ENCODE measurements at places on chromosomes 12 and 14.

GRCh38 chr12:89884952-89885351 is 176.3 kb upstream of the ATP2B1 start:
- DNase-seq = no peak

- no peak for DNase-seq
Observed at GRCh38 chr12:32761716-32762115, 6.0 kb upstream of the YARS2 start.

DNA sequence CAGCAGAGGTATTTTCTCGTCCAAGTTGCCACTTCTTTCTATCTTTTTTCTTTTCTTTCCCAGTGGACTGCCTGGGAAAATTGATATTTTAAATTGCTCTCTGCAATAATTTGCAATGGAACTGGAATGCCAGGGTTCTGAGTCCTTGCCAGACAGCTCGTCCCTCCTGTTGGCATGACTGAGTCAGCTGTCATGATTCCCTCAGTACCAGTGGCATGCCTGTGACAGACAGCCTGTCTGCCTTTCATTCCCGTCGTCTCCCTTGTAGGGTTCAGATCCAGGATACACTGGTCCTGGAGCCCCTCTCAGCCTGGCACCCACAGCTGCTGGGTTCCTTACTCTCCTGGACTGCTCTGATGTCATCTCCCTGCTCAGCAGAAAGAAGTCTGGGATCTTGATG is 84.8 kb downstream of the PTPN11 start:
- DNase-seq = no peak

DNA sequence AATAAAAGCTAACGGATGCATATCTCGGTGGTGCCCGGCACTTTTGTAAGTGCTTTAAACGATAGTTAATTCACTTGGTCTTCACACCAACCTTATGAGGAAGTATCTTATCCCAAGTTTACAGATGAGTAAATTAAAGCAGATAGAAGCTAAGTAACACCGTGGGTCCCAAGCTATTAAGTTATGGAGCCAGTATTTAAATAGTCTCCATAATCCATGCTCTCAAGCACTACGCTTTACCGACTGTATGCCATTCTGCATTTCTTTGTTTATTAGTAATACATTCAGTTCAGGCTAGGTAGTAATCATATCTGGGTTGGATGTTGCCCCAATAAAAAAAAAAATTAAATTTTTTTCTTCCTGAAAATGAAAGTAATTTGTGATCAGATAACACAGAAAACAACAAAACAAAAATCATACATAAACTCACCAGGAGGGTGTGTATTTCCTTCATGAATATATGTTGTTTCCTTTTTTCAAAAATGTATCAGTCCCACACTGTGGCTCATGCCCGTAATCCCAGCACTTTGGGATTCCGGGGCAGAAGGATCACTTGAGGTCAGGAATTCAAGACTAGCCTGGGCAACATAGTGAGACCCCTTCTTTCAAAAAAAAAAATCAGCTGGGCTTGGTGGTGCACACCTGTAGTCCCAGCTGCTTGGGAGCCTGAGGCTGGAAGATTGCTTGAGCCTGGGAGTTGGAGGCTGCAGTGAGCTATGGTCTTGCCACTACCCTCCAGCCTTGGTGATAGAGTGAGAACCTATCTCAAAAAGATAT is 1.4 kb upstream of the M6PR start:
- DNase-seq = no peak

DNA sequence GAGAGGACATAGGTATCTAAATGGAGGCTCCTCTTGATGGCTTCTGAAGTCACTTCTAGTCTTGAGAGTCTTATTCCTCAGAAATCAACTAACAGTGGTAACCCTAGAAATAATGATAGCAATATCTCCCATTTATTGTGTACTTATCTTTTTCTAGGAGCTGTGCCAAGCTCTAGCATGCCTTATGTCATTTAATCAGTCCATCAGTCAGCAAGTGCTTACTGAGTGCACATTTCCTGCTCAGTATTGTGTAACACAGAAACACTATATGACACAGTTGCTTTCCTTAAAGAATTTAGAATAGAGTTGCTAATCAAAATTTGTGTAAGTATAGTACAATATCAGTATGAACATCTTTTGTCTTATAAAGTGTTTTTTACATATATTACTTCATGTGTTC is 36.6 kb downstream of the KRT76 start:
- DNase-seq = no peak

- DNase-seq = no peak
Observed at GRCh38 chr14:28671425-28671824, 95.2 kb upstream of the FOXG1 start.

GRCh38 chr12:98345308-98345876 is 170.0 kb upstream of the TMPO start:
- DNase-seq = no peak

GRCh38 chr14:101917413-101918017 is 46.9 kb upstream of the DYNC1H1 start:
- no peak for DNase-seq

DNA sequence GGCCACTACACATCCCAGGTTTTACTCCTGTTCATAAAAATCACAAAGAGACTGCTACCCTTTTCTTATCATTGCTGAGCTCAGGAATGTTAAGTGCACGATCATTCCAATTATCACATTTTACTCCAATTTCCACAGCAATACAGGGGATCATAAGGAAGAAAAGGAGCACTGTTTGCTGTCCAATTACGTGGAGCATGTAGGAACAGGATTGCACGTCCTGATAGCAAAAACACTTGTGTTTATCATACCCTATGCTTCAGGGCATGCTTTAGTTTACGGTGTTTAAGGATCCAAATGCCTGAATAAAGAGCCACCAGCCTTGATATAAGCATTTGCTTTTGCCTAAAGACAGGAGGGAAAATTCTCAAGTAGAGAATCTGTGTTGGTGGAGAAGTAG is 155.4 kb upstream of the EGLN3 start:
- no peak for DNase-seq

GRCh38 chr12:109102491-109102890 is 5.1 kb downstream of the UNG start:
- DNase-seq = no peak

DNA sequence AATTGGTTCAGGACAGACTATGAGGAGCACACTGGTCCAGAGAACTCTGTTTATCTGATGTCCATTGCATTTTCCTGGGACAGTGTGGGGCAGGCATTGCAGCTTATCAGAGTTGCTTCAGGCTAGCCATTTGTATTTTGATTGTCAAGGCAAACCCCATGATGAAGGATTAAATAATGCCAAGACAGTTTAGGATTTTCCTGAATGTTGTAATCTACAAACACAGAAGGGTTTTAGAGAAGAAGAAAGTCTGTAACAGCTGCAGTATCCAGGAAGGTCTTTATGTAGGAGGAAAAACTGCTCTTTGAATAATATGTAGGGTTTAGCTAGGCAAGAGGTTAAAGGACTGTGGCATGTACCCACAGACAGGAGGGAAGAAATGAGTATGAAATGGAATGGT is 32.2 kb upstream of the UNC79 start:
- DNase-seq = no peak

GRCh38 chr12:27179400-27180214 is 64.5 kb upstream of the STK38L start:
- peak; percentile 29 for DNase-seq

DNA sequence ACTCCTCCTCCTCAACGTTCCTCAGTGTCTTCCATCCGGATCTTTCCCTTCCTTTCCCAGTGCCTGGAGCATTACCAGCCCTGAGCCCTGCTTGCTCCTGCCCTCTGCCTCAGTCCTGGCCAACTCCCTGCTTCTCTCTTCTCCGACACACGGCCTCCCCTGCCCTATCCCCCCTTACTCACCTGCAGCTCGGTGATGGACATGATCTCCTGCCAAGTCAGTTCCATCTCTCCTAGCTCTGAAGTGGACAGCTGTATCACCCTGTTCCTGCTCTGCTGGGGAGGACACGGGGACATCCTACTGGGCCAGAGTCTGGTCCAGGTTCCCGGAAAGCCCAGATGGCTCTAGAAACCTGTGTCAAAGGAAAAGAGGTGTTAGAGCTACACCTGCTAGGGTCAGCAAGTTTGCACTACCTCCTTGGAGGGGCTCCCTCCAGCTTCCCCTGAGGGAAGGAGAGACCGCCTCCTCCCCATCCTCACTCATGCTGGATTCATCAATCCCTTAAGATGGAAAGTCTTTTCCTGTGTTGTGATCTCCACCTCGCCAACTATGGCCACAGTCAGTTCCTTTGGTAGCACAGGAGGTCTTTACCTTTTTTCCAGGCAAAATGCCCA is 5.8 kb downstream of the NFE2 start:
- DNase-seq = no peak

DNA sequence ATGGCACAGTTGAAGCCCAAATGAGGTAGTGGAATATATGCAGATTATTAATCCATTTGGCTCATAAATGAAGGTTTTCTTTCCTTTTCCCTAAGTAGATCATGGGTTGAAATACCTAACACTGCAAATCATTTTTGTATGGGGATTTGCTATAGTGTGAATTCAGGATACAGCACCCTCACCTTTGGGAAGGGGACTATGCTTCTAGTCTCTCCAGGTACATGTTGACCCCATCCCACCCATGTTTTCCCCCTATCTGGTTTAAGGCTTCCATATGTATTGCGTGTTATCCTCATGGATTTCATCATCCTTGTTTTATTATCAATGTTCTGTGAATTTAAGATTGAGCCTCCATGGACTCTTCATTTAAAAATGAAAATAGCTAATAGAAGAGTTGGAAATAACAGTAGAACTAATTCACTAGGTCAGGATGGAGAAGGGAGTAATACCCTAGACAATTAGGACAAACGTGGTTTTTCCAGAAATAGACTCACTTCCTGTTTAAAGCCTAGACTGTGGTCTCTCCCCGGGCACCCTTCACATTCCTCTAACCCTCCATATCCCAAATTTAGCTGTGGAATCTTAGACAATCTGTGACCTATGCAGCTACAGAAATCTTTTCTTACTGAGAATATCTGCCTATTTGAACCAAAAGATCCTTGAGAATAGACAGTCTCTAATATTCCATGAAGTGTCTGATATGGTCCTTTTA is 56.5 kb downstream of the DAD1 start:
- no peak for DNase-seq

GRCh38 chr14:94560751-94561655 is at the start of gene SERPINA4:
Gene SERPINA4 (plus strand): TSS chr14:94561442. CDS start chr14:94563483, 2,041 bp downstream.
- DNase-seq = no peak

GRCh38 chr12:127861406-127861805 is 405.6 kb upstream of the TMEM132C start:
- no peak for DNase-seq

- DNase-seq = peak; percentile 62
Observed at GRCh38 chr14:22822571-22823098, 7.1 kb upstream of the MRPL52 start.

DNA sequence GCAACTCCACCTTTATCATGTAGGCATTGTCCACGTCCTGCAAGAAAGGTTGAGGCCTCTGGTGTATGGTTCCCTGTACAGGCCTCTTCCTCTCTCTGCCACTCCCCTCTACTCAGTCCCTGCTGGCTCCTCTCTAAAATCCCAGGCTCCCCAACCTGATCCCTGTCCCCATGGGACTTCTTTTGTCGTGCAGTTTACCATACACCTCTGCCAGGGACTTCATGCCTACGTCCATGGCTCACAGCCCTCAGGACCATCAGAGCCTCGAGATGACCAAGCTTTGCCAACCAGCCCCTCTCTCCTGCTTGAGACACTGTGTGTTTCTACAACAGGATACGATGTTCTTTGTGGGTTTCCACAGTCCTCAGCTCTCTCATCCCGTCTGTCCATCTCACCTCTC is 2.9 kb downstream of the KRT2 start:
- no peak for DNase-seq

- no peak for DNase-seq
Observed at GRCh38 chr12:26537126-26537525, 295.9 kb downstream of the ITPR2 start.

DNA sequence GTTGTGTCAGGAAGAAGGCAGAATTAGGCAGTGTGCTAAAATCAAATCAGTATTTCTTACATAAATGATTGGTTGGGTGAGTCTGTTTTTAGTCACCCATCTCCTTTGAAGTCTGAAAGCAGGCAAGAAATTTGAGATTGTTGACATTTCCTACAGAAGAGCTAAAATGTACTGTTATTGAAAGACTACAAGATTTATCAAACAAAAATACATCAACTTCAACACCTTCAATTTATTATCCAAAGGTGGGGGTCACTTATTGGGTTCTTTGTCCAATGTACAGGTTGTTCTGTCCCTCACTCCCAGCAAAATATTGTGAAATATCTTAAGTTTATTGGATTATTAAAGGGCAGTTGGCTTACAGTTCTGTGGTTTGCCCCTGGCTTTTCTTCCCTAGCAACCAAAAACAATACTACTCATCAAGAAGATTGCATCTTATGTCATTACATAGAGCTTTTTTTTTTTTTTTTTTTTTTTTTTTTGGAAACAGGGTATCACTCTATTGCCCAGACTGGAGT is 20.6 kb upstream of the PKP2 start:
- DNase-seq = no peak

GRCh38 chr14:104143521-104144452 is 5.4 kb downstream of the KIF26A start:
- no peak for DNase-seq

DNA sequence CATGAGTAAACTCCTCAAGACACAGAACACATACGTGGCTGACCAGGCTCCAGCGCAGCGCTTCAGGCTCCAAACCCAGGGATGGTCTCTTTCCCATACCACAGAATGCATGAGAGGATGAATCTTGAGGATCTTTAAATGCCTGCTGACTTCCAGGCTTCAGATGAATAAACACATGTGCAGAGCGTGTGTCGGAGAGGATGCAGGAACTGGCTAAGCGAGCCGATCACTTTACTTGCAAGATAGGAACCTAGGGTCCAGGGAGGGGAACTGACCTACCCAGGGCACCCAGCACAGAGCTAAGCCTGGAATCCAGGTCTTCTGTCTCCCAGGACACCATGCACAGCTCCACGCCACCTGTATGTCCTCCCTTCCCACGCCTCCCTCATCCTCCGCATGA is 209.8 kb downstream of the BCL11B start:
- no peak for DNase-seq

- DNase-seq = no peak
Observed at GRCh38 chr12:38638401-38638800, 267.0 kb downstream of the CPNE8 start.

- no peak for DNase-seq
Observed at GRCh38 chr12:106769078-106769477, 5.4 kb upstream of the RIC8B start.

- DNase-seq = no peak
Observed at GRCh38 chr12:48379794-48380193, 29.1 kb upstream of the ZNF641 start.

Data from prostate gland (tissue), 2 donors.